ENCODE measurements at places on chromosomes 16 and 17.
A peak's percentile ranks its signal among the peaks of the same experiment; 100 is the strongest.

- no peak for DNase-seq
These were observed 9.9 kb downstream of the CYGB start for GRCh38 chr17:76527430-76528111.

DNA sequence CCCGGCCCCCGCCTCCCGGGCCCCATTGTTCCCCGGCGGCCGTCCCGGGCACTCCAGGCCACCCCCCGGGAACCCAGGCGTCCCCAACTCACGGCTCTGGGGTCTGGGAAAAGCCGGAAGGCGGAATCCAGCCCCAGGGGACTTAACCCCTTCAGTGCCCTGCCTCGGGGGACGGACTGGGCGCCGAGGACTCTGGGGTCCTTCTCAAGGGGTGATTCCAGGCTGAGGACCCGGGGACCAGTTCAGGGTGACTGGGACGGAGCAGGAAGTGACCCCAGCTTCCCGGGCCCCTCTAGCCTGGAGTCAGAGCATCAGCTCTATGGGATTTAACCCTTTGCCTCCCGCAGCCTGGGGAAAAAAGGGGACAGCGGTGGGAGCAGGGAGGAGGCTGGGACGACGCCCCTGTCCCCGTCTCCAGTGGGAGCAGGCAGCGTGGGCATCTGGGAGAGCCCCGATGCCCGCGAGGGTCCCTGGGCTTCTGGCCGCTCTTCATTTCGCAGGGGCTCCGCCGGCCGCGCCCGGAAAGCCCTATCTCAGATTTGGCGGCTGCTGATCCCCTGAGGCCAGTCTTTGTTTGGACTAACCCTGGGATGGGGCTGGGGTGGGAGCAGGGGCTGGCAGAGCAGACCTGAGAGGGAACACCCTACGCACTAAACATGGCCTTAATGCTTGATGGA lies at the start of gene ZNF629:
ZNF629 (minus strand) TSS at position 270 of the 677 bp plus-strand sequence. CDS start 2,723 bp downstream, outside the sequence.
- peak; percentile 80 for DNase-seq

- DNase-seq: no peak
These were observed 329.8 kb downstream of the PMP22 start for GRCh38 chr17:14935139-14935841.

- no peak for DNase-seq
These were observed 1.8 kb downstream of the TMIGD1 start for GRCh38 chr17:30332057-30332542.

GRCh38 chr17:81923302-81924260 lies 4.0 kb downstream of the MAFG start:
- peak; percentile 87 for DNase-seq

DNA sequence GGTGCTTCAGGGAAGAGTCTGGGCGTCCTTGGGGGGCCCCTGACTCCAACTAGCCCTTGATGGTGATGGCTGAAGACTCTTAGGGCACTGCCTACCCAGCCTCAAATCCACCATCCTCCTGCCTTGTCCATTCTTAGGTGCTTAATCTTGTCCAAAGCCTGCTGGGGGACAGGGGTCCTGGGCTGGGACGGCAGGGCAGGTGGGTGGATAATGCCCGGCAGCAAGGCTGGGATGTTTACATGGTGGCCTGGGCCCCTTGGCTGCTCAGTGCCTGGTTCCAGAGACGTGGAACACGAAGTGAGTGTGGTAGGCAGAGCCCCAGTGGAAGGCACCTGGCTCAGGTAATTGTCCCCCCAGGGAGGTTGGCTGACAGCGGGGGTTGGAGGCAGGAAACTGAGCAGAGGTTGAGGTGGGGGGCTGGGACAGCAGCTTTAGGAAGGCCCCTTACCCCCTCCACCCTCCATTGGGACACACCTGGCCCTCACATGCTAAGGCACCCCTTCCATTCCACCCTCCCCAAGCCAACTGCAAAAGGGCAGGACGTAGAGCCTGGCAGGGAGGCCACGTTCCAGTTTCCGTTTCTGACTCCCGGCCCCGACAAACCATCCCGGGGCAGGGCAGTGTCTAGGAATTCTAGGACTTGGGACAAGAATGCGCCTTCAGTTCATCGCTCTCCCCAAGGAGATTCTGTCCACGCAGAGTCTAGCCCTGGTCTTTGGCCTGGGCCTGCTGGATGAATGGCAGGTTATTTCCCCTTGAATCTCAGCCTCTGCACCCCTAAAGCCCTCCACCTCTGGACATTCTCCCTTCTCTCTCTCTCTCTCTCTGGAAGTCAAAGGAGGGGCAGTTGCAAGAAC lies 1.9 kb downstream of the FOXJ1 start:
- no peak for DNase-seq

DNA sequence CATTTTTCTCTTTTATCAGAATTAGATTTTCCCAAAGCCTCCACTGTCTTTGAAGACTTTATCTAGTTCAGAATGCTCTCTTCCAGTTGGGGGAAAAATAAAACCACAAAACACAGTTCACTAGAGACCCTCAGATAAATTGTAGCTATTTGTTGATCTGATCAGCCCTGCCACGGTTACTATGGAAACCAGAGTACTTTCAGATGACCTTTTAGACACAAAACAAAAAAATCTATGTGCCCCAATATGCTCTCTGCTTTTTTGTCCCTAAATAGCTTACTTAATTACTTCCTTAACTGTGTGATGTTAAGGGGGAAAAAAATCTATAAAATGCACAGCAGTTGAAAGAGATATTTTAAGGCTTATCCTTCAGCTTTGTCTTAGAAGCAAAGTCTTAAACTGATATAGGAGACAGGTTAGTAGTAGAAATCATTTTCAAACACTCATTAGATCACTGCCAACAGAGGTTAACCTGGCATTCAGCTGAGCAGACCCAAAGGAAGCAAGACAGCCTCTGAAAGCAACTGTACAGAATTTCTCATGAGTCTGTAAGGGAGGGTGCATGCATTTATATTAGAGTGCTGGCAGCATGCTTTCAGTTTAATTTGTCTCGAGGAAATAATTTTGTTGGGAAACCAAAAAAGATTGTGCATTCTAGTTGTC lies 129.9 kb upstream of the CACNG5 start:
- DNase-seq: no peak

GRCh38 chr17:70205401-70205800 lies 36.1 kb downstream of the KCNJ2 start:
- DNase-seq: no peak

DNA sequence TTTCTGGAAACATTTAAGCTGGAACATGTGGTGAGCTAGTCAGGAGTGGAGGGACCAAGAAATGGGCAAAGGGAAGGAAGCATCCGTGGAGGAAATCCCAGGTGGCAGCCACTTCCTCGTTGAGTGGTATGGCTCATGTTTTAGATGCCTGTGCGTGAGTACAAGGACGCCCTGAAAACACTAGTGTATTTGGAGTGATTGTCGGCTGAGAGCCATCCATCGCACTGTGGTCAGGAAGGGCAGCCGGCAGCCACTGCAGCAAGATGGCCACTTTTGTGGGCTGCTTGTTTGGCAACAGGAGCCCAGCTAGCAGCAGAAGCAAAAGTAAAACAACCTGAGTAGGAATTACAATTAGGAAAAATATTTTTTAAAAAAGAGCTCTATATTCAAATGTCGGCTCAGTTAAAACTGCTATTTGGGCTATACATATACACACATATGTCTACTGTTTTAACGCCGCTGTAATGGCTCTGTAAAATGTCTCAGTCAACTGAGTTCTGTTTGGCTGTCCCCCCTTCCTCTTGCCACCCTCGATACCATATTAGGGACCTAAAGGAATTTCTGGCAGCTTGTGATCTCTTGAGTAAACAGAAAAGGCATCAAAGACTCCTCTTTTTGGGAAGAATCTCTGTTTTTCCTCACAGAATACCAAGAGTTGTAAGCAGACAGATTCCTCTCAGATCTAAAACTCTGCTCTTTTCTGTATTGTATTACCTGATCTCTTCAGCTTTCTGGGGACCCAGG lies 39.2 kb downstream of the BRD7 start:
- DNase-seq: no peak

GRCh38 chr17:77365584-77366186 lies 224.9 kb downstream of the SEC14L1 start:
- DNase-seq: no peak

GRCh38 chr17:42537156-42537805 lies 1.2 kb downstream of the NAGLU start:
- no peak for DNase-seq

DNA sequence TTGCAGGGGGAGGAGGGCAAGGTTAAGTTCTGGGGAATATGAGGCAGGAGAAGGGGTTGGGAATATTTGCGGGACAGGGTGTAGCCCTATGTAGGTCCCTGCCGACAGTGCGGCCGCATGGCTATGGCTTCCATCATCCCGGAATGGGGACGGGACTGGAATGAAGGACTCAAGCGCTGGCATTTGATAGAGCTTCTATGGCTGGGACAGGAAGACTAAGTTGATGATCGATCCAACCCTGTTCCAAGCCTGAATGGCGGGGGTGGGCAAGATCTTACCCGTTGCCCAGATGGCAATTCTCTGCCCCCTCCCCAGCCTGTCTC lies 47.1 kb downstream of the SRCIN1 start:
- DNase-seq: no peak

DNA sequence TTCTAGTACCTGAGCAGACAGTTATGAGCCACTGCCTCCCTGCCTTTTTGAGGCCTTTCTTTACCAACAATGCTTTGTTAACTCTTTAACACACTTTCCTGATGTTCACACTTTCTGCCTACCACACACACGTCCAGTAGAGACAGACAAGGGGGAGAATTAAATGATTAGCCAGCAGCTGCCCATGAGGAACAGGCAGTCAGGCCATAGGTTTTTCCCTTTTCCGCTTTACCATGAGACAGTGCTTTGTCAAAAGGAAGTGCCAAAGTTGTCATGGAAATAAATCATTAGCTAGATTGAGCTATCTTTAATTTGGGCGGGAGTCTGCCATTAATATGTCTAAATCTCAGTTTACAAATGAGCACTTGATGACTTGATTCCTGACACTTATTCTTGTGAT lies 102.1 kb downstream of the PITPNC1 start:
- DNase-seq: no peak

DNA sequence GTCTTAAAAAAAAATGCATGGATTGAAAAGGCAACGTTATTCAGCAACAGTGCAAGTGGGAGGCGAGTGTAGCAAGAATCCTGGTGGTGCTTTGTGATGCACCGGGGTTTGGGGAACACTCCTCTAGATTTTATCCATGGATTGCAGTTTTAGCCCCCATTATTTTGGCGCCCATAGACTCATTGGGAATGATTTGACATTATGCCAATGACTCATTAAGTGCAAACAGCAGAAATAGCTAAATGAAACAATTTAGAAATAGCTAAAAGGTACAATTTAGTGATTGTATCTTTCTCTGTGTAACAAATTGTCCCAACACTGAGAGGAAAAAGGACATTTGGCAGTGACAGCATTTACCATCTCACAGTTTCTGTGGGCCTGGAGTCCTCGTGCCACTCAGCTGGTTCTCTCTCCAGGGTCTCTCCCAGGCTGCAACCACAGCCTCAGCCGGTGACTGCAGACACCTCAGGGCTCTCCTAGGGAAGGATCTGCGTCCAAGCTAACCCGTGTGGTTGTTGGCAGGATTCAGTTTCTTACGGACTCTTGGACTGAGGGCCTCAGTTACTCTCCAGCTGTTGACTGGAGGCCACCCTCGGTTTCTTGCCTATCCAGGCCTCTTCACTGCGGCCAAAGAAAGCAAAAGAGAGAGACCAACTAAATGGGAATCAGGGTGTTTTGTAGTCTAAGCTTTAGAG lies 398.7 kb downstream of the SNX29 start:
- DNase-seq: no peak

DNA sequence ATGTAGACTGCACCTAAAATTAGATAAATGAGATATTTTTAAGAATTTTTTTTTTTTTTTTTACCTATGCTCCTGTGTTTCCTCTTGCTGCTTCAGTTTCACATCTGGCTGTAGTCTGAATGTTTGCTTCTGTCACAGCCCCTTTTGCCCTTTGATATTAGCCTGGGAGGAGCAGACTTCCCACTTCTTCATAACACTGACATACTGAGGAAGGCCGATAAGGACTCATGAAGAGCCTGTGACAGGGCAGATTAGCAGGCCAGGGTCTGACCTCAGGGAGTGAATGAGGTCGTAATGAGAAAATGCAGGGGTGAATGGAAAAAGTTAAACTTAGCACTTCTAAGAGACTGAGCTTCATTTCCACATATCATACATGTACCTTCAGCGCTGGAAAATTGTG lies at the start of gene SLFN14:
SLFN14 (minus strand) TSS at position 117 of the 400 bp plus-strand sequence. CDS start 2,757 bp downstream, outside the sequence.
- DNase-seq: no peak

- DNase-seq: no peak
These were observed 18.0 kb upstream of the ZNF629 start for GRCh38 chr16:30805056-30805369.

GRCh38 chr16:79171504-79171903 lies 429.0 kb downstream of the MAF start:
- DNase-seq: no peak

DNA sequence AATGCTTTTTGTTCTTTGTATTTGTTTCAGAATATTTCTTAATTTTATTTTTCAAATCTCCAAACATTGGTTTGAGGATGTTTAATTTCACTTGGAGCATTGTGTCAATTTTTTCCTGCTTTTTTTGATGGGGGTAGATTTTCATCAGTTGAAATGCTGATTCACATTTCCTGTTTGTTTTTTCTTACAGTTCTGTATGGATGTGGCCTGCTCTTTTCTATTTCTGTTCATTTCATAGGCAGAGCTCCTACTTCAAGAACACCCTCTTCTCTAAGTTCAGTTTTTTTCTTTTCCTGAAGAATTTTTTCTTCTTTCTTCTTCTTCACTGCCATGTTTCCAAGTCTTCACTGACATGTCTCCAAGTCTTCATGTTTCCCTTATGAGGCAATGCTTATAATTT lies 8.8 kb downstream of the MBTD1 start:
- DNase-seq: no peak

DNA sequence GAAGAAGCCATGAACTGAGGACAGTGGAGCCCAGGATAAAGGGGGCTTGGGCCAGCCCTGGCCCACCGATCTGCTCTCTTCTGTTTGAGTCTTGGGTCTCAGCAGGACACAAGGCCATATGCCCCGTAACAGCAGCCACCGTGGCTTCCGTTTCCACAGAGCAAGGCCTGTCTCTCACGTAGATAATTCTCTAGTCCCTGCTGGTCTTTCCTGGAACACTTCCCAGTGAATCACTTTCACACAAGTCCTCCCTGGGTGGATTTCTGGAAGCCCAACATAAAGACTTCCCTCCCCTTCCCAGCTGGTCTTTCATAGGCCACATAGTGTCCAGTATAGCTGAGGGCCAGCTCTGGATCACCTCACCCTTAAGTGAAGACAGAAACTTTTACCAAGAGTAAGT lies 19.9 kb upstream of the C16orf78 start:
- DNase-seq: peak; percentile 46

DNA sequence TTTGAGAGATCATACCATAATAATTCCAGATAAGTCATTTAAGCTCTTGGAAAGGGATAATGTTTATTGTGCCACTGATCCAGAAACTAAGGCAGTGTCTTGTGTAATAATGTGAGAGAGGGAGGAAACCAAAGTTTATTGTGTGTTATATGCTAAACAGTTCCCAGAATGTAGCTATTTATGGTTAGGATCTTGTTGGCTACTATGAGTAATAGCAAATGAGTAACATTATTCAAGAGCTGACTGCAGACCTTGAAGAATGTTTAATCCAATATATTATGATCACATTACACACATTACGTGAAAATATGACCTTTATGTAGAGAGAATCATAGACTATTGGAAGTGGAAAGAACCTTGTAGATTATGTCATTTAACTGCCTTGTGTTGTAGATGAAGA lies 139.5 kb downstream of the BCAS3 start:
- DNase-seq: no peak

- no peak for DNase-seq
These were observed 106.4 kb downstream of the CA4 start for GRCh38 chr17:60256174-60256573.

Measured in WERI-Rb-1 (cell line).